Tongue (tissue), 3 donors: ENCODE measurements at places on chromosomes 12 and 14.

DNA sequence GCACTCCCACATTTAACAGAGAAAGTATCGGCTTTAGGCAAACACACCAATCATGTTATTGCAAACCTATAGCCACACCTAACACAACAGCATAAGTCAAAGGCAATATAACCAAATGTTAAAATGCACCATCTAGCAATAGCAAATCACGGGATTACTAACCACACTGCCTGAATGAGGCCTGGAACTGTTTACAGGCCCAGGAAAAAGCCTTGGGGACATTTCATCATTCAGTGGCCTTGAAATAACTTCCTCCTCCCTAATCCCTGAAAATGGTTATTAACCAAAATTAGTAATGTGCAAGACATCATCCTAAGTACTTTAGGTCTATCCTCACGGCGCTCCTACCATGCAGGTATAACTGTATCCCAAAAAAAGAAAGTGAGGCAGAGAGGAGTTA is 2.3 kb downstream of the GALC start:
- DNase-seq: no peak

DNA sequence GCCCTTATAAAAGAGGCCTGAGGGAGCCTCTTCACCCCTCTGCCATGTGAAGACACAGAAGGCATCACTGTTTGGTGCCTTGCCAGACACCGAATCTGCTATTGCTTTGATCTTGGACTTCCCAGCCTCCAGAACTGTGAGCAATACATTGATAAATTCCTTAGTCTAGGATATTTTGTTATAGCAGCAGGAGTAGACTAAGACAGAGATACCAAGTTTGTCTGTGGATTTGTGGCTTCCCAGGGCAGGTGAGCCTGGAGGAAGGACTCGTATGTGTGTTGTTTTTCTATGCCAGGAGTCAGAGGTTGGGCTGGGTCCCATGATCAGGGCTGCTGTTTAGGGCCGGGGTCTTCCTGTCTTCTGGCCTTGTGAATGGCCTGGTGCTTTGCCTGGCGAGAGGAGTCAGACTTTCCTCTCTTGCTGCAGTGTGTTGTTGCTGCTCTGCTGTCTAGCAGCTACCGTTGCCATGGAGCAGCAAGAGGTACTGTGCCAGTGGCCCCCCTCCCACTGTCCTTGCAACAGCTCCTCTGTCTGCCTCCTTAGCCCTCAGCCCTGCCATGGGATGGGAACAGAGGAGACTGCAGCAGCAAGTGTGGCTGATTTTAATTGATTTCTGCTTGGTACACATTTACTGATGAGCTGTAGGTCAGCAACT is 111.2 kb downstream of the CHST11 start:
- DNase-seq: no peak

DNA sequence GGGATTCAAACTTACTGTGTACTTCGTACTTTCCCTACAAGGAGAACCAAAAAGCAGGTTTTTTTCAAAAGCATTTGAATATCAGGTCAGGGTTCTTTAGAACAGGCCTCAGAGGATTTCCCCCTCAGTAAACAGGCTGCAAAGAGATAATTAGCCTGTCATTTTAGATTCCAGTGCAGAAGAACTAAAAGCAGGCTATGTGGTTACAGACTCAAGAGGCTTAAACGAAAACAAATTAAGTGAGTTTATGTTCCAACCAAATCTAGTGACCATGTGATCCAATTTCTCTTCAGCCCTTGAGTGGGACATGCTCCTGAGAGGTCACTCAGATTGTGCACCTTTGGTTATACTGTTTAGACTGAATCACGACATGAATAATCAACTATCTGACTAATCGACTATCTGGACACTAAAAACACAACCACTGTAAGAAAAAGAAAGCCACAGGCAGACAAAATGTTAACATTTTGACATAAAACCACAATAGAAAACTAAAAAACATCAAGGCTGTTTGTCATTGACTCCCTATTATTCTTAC is 4.5 kb downstream of the TMED8 start:
- DNase-seq: no peak

GRCh38 chr12:78891646-78892353 is 27.2 kb downstream of the SYT1 start:
- DNase-seq: no peak

DNA sequence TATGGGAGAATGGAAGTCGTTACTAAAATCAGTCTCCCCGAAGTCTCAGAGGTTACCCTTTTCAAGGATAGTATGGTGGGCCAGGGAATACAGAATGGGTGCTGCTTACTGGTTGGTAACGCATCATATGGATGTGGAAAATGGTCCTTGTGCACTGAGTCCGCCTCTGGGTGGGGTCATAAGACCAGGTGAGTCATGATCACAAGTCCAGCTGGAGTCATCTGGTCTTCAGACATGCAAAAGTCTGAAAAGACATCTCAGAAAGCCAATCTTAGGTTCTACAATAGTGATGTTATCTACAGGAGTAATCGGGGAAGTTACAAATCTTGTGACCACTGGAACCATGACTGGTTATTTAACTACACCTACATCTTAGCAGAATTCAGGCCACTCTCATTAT is 71.9 kb upstream of the TCL1B start:
- DNase-seq: no peak

DNA sequence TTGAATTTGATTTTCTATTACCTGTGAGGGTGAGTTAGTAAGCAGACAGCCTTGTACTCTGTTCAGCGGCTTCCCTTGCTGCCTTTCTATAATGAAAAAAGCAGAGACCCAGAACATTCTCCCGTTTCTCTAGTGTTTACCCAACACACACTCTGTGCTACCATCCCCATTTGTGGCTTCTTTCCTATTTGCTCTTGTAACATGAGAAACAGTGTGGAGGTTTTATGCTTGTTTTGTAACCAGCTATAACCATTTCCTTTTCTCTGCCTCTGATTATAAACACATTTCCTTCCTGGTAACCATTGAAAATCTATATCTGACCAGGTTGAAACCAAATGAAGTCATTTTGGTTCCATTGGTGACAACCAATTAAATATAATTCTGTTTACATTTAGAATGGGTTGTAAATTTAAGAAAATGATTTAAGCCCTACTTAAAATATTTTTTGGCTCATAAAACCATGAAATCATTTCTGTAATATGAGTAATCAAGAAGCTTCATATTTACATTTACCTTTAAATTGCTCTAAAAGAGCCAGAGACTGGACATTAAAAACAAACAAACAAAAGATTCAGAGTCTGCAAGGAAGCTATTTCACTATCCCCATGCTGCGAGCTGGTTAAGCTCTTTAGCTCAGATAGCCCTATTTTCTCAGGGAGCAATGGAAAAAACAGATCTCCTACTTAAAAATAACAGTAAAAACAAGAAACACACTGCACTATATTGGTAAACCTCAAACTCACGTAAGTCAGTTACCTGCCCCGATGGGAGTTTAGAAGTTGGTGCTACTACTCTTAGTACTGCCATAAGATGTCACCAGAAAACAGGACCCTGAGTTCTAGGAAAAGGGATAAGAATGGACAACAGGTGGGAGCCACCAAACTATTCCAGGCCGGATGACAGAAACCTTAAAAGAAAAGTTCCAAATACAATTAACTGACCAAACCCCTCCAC is 206.5 kb upstream of the EEA1 start:
- DNase-seq: peak; percentile 68

DNA sequence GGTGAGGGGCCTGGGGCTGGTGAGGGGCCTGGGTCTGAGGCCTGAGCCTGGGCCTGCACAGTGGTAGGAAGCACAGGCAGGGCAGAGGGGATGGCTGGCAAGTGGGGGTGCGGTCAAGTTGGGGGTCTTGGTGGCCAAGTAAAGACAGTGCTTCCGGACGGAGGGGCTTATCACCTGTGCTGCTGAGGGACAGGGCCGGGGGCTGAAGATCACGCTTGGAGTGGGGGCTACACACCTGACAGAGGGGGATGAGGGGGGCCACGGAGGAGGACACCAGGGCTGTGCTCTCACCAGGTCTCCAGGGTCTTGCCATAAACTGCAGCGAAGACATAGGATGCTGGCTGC is 12.2 kb downstream of the TEDC1 start:
- no peak for DNase-seq

DNA sequence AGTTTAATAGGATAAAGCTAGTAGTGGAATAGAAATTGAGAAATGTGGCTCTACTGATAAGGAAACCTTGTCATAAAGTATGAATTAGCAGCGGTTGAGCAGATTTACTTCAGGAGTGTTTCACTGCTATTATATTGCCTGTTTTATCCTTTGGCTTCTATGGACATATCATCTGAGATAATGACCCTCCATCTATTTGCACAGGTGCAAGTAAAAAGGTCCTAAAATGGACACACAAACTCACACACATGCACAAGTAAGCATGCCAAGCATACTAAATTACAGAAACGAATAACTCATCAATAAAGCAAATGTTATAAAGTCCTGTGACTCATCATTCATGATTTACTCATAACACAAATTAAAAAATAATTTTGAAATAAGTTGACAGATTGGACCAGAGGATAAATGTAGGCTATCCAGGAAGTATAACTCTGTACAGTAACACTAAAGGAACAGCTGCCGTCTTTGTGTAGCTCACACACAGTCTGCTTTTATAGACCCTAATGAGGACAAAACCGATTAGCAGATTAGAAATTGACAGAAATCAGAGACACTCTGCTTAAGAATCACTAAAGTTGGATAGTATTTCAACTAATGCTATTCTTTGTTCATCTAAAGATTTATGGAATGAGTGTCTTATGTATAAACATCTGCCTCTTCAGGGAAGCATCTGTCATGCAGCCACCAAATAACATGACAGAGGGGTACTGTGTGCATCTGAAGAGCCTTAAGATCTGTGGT is 73.9 kb downstream of the SYT1 start:
- DNase-seq: peak; percentile 1

- no peak for DNase-seq
These were observed 474.7 kb downstream of the SLC16A7 start for GRCh38 chr12:60070552-60070951.

DNA sequence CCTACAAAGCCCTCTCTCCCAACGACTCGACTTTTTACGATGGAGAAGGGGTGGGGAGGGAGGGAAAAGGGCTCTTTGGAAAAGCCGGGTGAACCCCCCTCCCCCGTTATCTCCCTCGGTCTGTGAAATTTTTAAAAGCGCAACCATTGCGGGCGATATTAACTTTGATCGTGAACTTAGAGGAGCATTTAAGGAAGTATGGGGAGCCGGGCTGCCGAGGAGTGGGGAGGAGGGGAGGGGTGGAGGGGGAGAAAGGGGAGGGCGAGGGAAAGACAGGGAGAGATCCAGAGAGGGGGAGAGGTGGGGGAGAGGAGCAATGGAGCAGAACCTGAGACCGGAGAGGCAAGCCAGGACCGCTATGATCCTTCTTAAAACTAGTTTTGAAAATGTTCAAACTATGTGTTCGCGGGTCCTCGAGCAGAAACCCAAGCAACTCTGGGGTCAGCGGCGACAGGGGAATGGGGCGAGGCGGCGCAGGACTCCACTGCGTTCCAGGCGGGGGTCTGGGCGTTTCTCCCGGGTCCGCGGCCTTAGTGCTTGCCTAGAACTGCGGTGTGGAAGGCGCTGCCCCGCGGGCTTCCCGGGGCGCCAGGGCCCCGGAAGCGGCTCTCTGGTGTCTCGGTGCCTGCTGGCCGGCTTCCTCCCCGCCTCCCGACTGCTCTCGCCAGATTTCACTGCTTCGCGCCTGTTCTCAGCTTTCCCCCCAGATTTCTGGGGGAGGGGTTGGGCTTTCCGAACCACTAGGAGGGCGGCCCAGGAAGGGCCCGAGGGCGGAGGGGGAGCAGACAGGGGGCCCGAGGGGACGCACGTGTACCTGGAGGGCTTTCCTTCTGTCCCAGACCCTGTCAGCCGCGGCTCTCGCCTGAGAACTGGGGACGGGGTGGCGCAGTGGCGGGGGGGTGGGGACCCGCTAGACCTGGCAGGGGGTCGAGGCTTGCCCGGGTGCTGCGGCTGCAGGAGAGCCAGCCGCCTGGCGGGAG is at the start of gene HOTAIR:
HOTAIR (minus strand) TSS at position 871 of the 980 bp plus-strand sequence.
- DNase-seq: no peak

- peak; percentile 60 for DNase-seq
These were observed 10.7 kb upstream of the KRT80 start for GRCh38 chr12:52202361-52203078.
